ENCODE measurements at places on chromosomes 12 and 14. TPM values are rescaled to one million over a fixed set of nuclear protein-coding genes. Genes with fewer than 3 reads are reported as not detected.

DNA sequence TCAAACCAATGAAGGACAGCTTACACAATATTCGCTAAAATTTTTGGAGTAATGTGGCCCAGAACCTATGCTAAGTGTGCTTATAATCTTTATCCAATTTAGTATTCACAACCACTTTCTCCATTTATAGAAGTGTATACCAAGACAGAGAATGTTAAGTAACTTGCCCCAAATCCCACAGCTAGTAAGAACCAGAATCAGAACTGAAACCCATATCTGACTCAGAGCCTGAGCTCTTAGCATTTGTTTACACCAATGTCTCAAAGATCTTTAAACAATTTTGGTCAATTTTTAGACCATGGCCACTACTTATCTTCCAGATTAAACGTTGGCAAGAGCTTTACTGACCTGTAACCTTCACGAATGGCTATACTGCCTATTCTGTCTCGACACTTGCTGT, 53.0 kb downstream of the PAPLN start:
- DNase-seq: no peak

GRCh38 chr14:62854951-62855350, 190.3 kb downstream of the KCNH5 start:
- no peak for DNase-seq

DNA sequence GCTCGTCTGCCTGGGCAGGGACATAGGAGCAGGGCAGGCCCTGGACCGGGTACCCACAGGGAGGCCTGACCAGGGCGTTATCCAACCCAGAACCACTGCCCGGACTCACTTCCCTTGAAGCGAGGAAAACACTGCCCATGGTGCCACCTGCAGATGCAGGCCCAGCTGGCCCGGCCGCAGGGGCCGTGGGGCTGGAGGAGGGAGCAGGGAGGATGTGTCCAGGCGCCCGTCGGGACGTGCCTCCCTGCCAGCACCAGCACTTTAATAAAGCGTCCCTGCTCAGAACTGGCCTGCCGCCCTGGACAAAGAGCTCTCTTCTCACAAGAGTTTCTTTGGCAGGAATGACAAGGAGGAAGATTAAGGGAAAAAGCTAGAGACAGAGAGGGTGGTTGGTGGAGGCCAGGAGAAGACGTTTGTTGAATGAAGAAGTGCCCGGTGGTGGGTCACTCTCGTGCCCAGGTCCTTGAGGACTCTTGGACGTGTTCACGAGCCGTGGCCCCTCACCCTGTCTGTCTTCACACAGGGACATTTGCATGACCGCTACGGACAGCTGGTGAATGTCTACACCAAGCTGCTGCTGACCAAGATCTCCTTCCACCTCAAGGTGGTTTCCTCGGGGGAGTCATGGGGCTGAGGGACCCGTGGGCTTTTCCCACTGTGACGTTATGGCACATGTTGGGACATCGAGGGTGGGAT, 14.2 kb downstream of the HIP1R start:
- no peak for DNase-seq

- no peak for DNase-seq
These were observed 2.7 kb downstream of the TGFB3 start for GRCh38 chr14:75979071-75979571.

DNA sequence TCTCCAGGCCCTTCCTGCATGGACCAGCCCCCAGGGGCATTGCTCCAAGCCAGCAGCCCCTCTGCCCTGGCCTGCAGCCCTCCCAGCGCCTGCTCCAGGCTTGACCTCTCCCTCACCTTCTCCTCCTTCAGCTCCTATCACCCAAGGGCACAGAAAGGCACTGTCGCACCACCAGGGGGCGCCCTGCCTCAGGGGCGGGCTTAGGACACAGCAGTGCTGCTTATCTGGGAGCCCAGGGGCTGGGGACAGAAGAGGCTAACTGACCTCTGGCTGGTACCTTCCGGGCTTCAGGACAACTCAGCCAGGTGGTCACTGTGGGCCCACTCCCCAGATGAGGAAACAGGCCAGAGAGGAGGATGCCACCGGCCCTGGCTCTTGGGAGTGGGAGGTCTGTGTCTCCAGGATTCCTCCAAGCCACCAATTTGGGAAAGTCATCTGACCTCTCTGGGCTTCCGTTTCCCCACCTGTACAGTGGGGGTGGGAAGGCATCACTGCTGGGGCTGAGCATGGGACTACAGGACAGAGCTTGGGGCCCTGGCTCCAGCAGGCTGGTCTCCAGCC, 25.3 kb upstream of the GPR132 start:
- peak; percentile 64 for DNase-seq

The SERPINA12 gene
- not detected for total RNA-seq

Measured in LHCN-M2 (cell line).